Stimulated activated CD4-positive, alpha-beta T cell treated with anti-CD3 and anti-CD28 coated beads, Interleukin-1b, Interleukin-23, amount 100 ng/mL, for 24 hours (primary cell): ENCODE measurements at places on chromosomes 3 and 15.

GRCh38 chr3:194532591-194532990 is 45.8 kb upstream of the ATP13A3 start:
- DNase-seq: no peak

- no peak for DNase-seq
Observed at GRCh38 chr15:52523192-52523591, 5.5 kb downstream of the MYO5A start.

- no peak for DNase-seq
Observed at GRCh38 chr15:57537072-57537471, 54.6 kb upstream of the MYZAP start.

GRCh38 chr3:191328383-191328961 is 722 bp upstream of the CCDC50 start:
- DNase-seq: no peak
